Placental pericyte (primary cell): ENCODE measurements at places on chromosomes 12 and 14. TPM values are rescaled to one million over a fixed set of nuclear protein-coding genes. Genes with fewer than 3 reads are reported as not detected.

Gene EXD2
- total RNA-seq, result 16.6 and 18.2 TPM in 2 replicates

Gene EXOC3L4
- 0.86 and 2.4 TPM in 2 replicates for total RNA-seq

Gene TOMM20L
- total RNA-seq, result not detected in 2 replicates

Gene OXA1L
- total RNA-seq, result 56.3 and 101 TPM in 2 replicates

Gene RAPGEF3
- 2.0 and 3.4 TPM in 2 replicates for total RNA-seq

Gene POTEG
- total RNA-seq, result not detected in 2 replicates

Gene GALNT6
- 10.5 and 108 TPM in 2 replicates for total RNA-seq

Gene HIGD1C
- not detected in 2 replicates for total RNA-seq

Gene CDK2
- 7.2 and 73.4 TPM in 2 replicates for total RNA-seq

Gene VRTN
- not detected in 2 replicates for total RNA-seq

Gene CCDC38
- under 0.01 TPM in 1 of 2 replicates, not detected in the other for total RNA-seq

Gene SYNDIG1L
- not detected in 2 replicates for total RNA-seq

Gene CD4
- total RNA-seq, result 0.57 and 1.1 TPM in 2 replicates

Gene SLC38A4
- 3.1 and 14.7 TPM in 2 replicates for total RNA-seq

Gene TRIM9
- total RNA-seq, result 0.14 TPM in 1 of 2 replicates, not detected in the other

Gene COQ6
- 14.0 and 25.9 TPM in 2 replicates for total RNA-seq

Gene CLEC4A
- 0.22 and 0.29 TPM in 2 replicates for total RNA-seq

Gene PARP2
- 10.1 and 18.9 TPM in 2 replicates for total RNA-seq

Gene ANO6
- 58.6 and 103 TPM in 2 replicates for total RNA-seq

Gene ATXN3
- 18.3 and 26.5 TPM in 2 replicates for total RNA-seq

Gene SERPINA4
- not detected in 2 replicates for total RNA-seq

Gene GON7
- 8.8 and 13.7 TPM in 2 replicates for total RNA-seq

Gene OR4K5
- total RNA-seq, result not detected in 2 replicates

Gene HOXC10
- total RNA-seq, result 3.1 and 5.2 TPM in 2 replicates

Gene PAX9
- not detected in 2 replicates for total RNA-seq

Gene RNASE7
- not detected in 2 replicates for total RNA-seq

Gene HOXC4
- 1.1 and 2.0 TPM in 2 replicates for total RNA-seq

Gene HOXC9
- 5.0 and 6.9 TPM in 2 replicates for total RNA-seq

Gene SALL2
- total RNA-seq, result 1.6 and 2.6 TPM in 2 replicates

Gene SOAT2
- total RNA-seq, result not detected in 2 replicates

Gene FAM186B
- total RNA-seq, result 0.14 and 0.44 TPM in 2 replicates

Gene AKAP3
- total RNA-seq, result 1.0 and 3.5 TPM in 2 replicates

Gene PRH2
- total RNA-seq, result 0.29 TPM in 1 of 2 replicates, not detected in the other

Gene RHNO1
- 18.4 and 35.8 TPM in 2 replicates for total RNA-seq

Gene NAA30
- total RNA-seq, result 18.2 and 32.9 TPM in 2 replicates

Gene SLC6A12
- total RNA-seq, result under 0.01 TPM in 2 replicates
